ENCODE measurements at places on chromosomes 2 and 18. TPM values are rescaled to one million over a fixed set of nuclear protein-coding genes. Genes with fewer than 3 reads are reported as not detected.
A peak's percentile ranks its signal among the peaks of the same experiment; 100 is the strongest.

VIT gene
- total RNA-seq, result not detected

DCDC2C gene
- total RNA-seq, result not detected

- DNase-seq, result peak; percentile 14
Measured at GRCh38 chr2:166180951-166181812, 53.4 kb upstream of the SCN1A start.

NYAP2 gene
- total RNA-seq, result 0.15 TPM

ACVR1C gene
- 0.39 TPM for total RNA-seq

DNA sequence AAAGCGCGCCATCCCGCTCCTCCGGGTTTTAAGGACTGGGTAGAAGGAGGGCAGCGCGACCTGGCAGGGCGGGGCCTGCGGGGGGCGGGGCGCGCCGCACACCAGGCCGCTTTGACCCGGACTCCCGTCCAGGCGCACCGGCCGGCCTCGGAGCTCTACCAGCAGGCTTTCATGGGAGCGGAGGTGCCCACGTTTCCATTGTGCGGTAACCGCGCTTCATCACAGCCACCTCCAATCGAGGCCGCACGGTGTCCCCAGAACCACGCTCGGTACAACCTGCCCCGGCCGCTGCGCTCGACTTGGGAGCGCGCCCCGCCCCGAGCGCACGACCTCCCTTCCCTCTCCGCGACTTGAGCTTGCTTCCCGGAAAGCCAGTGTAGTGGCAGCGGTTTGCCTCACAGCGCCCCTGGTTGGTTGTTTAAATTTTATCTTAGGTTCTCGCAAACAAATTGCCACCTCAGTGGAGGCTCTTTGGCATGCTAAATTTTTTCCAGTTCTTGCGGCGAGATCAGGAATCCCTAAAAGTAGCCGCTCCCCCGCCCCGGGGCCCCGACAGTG, 280 bp upstream of the CYP1B1 start:
- DNase-seq, result peak; percentile 41

DNA sequence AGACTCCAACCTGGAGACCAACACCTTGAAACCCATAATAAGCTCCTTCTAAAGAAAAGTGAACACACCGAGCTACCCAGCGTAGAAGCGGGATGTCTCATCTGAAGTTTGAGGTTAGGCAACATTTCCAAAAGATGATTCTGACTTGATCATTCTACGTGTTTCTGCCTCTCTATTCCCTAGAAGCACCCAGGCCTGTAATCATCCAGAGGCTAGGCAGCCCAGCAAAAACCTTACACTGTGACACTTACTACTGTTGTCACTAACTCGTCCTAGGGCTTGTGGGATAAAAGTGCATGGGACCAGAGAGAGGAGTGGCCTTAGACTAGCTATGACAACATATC, 1.4 kb downstream of the ZBTB14 start:
- DNase-seq, result no peak

DNA sequence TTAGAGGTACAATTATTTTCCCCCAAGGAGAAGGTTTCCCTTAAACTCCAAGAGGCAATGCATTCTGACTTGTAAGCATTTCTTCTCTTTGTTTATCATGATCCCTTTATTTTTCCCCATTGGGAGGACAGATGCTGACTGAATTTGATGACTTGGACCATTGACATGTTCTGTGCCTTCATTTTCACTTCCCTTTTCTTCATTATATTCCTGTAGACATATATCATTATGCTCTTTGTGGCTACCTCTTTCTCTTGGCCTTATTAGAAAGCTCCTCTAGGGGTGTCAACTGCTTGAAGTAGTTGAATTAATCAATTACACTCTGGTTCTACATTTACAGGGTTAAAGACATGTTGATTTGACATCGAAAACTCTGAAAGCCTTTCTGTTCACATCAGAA, 330.0 kb upstream of the DCC start:
- no peak for DNase-seq

HSBP1L1 gene
- total RNA-seq, result 7.2 TPM

- DNase-seq, result no peak
Measured at GRCh38 chr2:235195921-235196320, 244.1 kb downstream of the SH3BP4 start.

MC2R gene
- not detected for total RNA-seq

- DNase-seq, result no peak
Measured at GRCh38 chr2:204655101-204655500, 109.8 kb downstream of the PARD3B start.

SLC8A1 gene
- 0.12 TPM for total RNA-seq

DNA sequence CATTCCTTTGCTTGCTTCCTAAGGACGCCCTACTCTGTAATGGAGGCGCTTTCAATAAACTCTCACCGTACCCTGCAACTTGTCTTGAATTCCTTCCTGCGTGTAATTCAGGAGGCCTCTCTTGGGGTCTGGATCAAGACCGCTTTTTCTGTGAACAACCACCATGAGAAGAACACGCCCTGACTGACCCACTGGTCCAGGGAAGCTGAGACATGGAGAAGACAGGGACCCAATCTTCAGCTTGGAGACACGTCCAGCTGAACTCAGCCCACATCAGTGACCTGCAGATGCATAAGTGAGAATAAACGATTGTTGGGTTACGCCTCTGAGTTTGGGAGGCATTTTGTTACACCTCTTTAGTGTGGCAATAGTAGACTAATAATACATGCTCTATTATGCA, 7.8 kb upstream of the NARS1 start:
- DNase-seq, result no peak

APCDD1 gene
- total RNA-seq, result 0.46 TPM

SLC4A5 gene
- 9.7 TPM for total RNA-seq

ARL4C gene
- total RNA-seq, result 22.5 TPM

- no peak for DNase-seq
Measured at GRCh38 chr2:129061069-129061768, 742.6 kb upstream of the HS6ST1 start.

CDH2 gene
- not detected for total RNA-seq

- DNase-seq, result no peak
Measured at GRCh38 chr2:224310943-224311625, 90.8 kb downstream of the FAM124B start.

DNA sequence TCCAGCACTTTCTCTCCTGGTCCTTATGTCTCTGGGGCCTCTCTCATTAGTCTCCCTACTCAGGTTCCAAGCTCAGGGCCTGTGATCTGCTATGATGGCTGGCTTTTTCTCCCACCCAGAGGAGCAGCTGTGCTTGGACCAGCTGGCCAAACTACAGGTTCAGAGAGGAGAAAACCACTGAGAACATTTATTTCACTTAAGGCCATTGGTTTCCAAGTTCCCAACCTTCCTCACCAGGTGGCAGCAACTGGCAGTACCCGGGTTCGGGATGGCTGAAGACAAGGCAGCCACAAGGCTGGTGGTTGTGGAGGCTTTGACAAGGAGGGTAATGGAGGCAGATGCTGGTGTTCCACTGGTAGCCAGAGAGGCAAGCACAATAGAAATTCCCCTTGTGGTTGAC, 29.9 kb upstream of the SELENOI start:
- no peak for DNase-seq

XIRP2 gene
- not detected for total RNA-seq

DNA sequence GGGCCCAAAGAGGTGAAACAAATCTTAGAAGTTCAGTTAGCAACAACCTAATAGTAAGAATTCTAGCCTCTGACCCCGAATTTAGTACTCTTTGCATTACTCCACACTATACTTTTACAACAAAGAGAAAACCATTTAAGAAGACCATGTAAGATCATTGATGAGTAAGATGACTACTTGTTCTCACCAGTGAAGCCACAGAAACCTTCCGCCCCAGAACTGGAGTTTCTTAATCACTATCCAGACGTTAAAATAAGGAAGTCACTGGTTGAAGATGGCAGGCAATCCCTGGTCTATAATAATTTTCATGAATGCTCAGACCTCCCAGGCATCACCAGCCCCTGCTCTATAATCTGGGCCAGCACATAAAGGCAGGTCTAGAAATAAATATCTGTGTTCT, 95.0 kb downstream of the TMEM163 start:
- DNase-seq, result peak; percentile 17

GRCh38 chr2:36727550-36727949, 31.0 kb downstream of the VIT start:
- no peak for DNase-seq

MEMO1 gene
- 65.8 TPM for total RNA-seq

GRCh38 chr2:128607440-128607839, 288.8 kb upstream of the HS6ST1 start:
- no peak for DNase-seq

- no peak for DNase-seq
Measured at GRCh38 chr18:30142248-30142647, 900.3 kb downstream of the DSC3 start.

GRCh38 chr18:28404694-28405093, 227.8 kb upstream of the CDH2 start:
- no peak for DNase-seq

UCN gene
- 3.6 TPM for total RNA-seq

GRCh38 chr2:153163055-153163454, 315.5 kb downstream of the RPRM start:
- no peak for DNase-seq

ACKR3 gene
- 7.1 TPM for total RNA-seq

DNA sequence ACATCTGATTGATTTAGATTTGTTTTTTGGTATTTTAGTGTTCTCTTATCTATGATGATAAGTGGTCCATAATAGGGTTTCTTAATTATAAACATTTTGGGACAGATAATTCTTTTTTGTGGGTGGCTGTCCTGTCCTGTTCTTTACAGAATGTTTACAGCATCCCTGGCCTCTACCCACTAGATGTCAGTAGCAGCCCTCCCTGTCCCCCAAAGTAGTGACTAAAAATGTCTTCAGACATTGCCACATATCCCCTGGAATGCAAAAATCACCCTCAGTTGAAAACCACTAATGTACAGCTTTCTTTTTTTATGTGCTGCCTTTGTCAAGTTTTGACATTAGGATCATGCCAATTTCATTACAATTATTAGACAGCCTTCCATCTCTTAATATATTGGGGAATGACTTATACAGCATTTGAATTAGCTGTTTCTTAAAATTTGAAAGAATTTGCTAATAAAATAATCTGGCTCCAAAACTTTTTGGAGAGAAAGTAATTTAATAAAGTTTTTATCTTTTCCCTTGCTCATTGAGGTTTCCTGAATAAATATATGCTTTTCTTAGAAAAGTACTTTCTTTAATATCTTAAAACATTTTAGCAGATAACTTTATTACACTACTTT, 19.5 kb downstream of the WIPF1 start:
- peak; percentile 78 for DNase-seq

Data from B cell (primary cell).